Stimulated activated CD8-positive, alpha-beta memory T cell treated with anti-CD3 and anti-CD28 coated beads, Interleukin-7, amount 100 ng/mL, for 1 hour (primary cell): ENCODE measurements at places on chromosomes 2 and 18.
A peak's percentile ranks its signal among the peaks of the same experiment; 100 is the strongest.

DNA sequence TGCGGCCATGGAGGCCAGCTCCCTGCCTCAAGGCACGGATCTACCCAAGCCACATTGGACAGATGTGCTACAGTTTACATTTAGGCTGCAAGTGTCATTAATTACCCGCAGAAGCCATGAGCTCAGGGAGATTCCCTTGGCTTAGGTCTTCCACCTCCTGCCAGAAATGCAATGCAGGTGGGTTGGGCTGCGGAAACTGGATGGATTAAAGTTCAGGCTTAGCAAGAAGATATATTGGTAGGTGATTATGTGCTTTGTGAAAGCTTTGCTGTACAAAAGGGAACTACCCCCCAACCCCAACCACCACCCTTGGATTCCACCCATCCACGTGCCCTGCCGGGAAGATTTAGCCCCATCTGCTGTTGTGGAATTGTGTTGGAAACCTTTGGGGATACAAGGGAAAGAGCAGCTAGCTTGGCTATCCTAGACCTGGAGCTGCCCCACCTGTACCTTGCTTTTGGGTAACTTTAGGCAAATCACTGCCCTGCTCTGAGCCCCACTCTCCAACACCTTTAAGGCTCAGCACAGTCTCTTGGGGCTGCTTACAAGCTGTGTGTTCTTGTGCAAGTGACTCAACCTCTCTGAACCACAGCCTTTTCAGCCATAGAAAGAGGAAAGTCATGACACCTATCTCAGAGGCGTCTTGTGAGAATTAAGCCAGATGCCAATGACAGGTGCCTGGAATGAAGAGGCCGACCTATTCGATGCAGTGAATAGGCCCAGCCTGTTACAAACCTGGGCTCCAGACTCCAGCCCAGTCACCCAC, 141.6 kb upstream of the GLI2 start:
- no peak for DNase-seq

DNA sequence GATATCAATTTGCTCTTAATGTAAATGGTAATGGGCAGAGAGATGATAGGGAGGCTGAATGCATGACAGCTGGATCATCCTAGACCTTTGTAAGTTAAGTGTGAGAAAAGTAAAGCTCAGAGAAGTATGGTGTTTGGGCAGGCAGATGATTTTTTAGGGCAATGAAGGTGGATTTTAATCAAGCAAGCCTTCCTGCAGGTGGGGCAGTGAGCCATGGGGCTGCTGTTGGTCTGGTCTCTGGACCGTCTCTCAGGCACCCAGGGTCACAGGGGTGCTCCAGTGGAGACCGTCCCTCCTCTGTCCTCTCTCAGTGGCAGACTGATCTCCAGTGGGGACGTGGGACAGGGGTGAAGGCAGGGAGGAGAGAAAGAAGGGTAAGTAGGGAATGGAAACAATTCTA, 69.8 kb upstream of the STK17B start:
- DNase-seq, result no peak

DNA sequence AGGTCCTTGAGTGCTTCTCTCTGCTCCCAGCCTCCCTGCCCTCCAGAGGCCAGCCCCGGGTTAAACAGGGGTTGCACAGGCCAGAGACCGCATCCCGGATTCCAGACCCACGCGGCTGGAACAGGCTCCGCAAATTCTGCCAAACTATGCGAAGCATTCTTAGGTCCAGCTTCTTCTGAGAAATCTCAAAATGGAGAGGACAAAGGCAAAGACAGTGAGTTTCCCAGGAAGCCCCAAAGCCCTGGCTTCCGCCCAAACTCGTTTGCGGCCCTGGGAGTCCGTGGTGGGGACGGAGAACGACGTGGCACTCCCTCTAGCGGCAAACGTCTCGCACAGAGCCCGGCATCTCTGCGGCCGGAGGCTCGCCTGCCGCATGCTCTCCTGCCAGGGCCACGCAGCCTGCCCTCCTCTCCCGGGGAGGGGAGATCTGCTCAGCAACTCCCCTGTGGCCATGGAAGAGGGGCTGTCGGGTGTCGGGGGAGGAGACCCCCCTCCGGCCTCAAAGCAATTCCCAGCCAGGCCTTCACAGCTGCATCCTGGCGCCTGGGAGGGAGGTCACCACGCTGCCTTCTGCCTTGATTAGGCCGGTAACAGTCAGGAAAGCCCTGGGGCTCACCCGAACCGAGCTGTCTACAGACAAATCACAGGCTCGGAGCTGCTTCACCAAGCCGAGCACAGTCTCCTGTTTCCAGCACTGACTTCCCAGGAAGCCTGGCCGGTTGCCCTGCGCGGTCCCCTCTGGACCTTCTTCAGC, 33.4 kb upstream of the KLHL29 start:
- DNase-seq, result peak; percentile 9

- no peak for DNase-seq
Observed at GRCh38 chr2:120738117-120738516, 2.4 kb downstream of the GLI2 start.

DNA sequence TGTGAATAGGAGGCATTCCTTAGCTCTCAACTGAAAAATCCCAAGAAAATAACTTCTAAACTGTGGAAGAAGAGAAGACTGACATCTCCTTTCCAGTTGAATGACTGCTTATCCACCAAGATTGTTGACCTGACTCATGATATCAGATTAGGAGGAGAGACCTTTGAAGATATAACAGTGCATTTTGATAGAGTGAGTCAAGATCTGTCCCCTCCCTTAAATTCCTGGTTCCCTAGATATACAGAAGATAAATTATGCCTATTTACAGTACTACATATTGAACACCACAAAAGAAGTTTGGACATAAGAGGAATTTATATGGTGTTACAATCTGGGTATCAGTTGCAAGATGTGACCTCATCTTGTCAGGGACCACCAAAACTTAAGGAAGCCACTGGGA, 285.3 kb upstream of the ZSWIM2 start:
- no peak for DNase-seq

GRCh38 chr2:99803846-99804245, 314.0 kb upstream of the REV1 start:
- DNase-seq, result no peak

GRCh38 chr2:160105366-160105765, 43.0 kb upstream of the PLA2R1 start:
- DNase-seq, result no peak

- DNase-seq, result no peak
Observed at GRCh38 chr18:13269013-13269280, 50.4 kb downstream of the LDLRAD4 start.

- DNase-seq, result no peak
Observed at GRCh38 chr18:75745147-75745546, 317.6 kb upstream of the SMIM21 start.

- no peak for DNase-seq
Observed at GRCh38 chr18:74288041-74288440, 3.7 kb downstream of the CYB5A start.

- no peak for DNase-seq
Observed at GRCh38 chr2:229313591-229313990, 42.5 kb upstream of the PID1 start.

DNA sequence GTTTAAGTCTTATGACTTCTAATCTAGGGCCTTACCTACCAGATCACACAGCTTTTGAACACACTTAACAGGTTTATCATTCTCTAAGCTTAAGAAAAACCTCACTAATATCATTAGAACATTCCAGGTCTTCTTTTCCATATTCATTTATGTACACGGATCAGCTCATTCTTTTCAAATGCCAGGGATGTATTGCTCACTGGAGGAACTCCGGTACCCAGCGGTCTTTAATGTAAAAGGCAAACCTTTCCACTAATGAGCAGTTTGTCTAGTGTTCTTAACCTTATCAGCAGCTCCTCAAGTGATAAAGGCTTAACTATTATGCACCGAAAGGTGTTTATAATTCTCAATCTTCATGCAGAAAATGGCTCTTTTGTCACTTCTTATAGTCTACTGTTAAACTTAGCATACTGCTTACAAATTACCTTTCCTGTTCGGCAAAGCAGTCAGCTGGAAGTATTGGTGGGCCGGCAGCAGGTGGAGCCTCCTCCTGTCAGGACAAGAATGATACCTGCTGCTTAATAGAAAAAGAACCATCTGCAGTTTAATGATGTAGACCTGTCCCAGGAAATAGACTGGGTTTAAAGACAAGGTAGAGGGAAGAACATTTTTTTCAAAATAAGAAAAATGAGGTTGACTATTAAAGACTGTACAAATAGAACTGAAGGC, 142.7 kb downstream of the FIGN start:
- DNase-seq, result no peak

- DNase-seq, result no peak
Observed at GRCh38 chr2:32942793-32943485, 3.8 kb upstream of the LTBP1 start.

GRCh38 chr2:189662669-189663226, 1.5 kb downstream of the ASNSD1 start:
- no peak for DNase-seq

DNA sequence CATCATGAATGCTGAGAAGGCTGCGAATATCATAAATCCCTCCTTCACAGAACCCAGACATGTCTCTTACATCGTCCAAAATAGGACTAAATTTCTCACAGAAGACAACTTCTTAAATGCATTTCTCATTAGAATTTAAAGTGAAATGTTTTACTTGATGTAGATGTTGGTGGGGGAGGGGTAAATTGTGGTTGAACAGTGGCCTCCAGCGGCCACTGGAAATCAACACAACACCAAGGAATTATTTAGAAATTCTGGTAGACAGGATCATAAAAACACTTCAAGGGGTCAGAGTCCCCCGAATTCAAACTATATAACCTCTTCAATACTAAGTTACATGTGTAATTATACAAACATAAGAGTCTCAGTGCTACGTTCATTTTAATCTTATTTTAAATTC, 135.9 kb downstream of the ABCA12 start:
- no peak for DNase-seq
